ENCODE measurements at places on chromosomes 4 and X.

- DNase-seq = no peak
These were observed 115.1 kb downstream of the PPP3CA start for GRCh38 chr4:101232074-101232776.

DNA sequence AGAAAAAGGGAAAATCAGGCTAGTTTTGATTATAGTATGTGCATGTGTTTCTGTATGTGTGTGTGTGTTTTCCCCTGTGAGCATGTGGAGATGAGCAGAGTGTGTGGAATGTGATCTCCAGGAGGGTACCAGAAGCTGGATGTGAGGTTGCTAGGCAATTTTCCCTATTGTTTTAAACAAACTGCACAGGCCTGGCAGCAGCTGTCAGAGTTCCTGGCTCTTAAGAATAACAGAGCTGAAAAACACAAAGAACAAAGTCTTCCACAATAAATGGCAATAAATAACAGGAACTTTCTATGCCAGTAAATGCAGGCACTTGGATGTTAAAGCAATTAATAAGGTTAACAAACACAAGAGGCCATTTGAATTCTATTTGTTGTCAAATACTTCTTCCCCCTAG is 344.6 kb upstream of the CTSO start:
- no peak for DNase-seq

GRCh38 chrX:44432641-44433040 is 89.2 kb upstream of the EFHC2 start:
- no peak for DNase-seq

- no peak for DNase-seq
These were observed 46.1 kb upstream of the S100G start for GRCh38 chrX:16603822-16604221.

GRCh38 chr4:176185051-176185450 is 10.3 kb downstream of the SPATA4 start:
- DNase-seq = no peak

- DNase-seq = no peak
These were observed 578.9 kb upstream of the FAT1 start for GRCh38 chr4:187302457-187303150.

DNA sequence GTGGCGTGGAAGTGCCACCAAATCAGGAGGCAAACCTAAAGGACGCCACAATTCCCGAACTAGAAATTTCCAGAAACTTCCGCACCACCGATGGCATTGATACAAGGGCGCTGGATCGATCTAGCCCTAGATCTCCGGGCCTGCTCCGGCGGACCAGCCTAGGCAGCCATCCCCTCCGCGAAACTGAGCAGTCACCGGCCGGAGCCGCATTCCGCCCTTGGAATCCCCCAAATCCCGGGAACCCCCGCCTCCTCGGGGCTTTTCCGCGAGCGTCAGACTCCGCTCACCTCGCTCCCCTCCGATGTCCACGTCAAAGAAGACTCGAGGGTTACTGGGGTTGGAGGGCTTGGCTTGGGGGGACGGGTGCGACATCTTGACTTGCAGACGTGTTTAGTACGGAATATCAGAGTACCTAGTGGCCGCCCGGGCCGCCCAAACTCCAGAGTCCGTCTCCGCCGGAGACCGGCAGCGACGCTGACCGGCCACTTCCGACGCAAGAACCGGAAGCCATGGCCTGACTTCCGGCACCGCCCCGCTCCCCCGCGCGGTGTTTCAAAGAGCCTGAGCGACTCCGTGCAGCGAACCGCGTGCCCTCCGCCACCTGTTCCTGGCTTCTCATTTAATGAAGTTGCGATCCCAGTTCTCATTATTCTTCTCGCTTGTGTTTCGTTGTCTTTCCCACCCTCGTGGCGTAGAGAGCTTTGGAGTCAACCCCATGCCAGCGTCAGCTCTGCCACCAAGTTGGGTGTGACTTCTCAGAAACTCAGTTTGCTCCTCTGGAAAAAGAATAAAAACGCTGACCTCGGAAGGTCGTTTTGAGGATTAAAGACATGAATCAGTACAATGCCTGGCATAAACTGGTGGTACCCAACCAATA is at the start of gene PPID:
Gene PPID (minus strand): TSS at position 480 of the 877 bp plus-strand sequence. CDS start 108 bp downstream, at position 372.
- DNase-seq = no peak

DNA sequence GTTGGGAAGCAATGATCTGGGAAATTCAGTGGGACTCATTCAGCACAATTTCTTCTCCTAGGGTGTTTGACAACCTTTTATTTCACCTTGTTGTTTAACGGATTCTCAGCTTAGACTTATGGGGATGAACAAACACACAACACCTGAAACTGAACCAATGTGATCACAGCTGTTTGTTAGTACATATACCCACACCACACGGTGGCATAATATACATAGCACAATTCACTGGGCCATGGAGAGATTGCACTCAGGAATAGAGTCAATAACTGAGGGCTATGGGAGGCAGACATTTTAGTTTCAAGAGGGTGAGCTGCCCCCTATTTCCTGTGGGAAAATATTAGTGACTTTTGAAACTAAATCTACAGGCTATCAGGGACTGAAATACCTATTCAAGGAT is 148.0 kb downstream of the PARM1 start:
- no peak for DNase-seq

DNA sequence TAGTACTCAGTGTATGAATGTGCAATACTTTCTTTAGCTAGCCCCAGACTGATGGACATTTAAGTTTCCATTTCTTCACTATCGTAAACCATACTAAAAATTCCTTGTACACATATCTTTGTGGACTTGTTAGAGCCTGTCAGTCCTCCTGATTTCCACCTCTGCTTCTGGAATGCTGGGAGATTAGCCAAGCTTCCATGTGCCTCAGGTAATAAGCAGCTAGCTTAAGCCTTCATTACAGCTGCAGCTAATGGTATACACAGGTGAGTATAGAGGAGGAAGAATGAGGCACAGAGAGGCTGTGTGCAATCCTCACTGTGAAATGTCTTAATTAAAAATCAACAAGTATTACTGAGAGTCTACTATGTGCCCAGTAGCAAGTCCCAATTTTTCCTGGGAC is 9.8 kb downstream of the SMIM9 start:
- DNase-seq = no peak

GRCh38 chr4:87961993-87962392 is 13.5 kb upstream of the SPP1 start:
- DNase-seq = no peak

- no peak for DNase-seq
These were observed 576.0 kb upstream of the PABPC4L start for GRCh38 chr4:134777606-134778005.

DNA sequence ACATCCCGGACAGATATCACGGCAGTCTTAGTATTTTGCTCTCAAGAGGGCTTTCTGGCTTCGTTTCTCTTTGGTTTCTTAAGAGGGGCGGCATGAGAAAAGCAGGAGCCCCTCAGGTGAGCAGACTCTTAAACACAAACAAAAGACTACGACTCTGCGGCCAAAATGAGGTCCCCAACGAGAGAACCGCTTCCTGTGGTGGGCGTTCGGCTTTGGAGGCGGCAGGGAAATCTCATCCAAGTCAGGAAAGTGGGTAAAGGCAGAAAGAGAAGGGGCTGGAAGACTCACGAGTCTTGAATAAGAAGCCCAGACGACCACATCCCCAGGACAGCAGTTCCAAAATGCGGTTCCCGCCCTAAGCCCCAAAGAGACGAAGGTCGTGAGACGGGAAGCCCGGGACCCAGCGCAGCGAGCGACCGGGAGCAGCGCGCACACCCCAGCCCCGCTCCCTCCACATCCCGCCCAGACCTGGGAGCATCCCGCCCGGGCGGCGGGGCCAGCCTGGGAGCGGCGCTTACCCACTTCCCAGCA is 409 bp downstream of the UGDH start:
- DNase-seq = no peak

- DNase-seq = no peak
These were observed 4.6 kb downstream of the TCEAL9 start for GRCh38 chrX:103360916-103361315.

- no peak for DNase-seq
These were observed 126.8 kb downstream of the GPR143 start for GRCh38 chrX:9638871-9639270.

DNA sequence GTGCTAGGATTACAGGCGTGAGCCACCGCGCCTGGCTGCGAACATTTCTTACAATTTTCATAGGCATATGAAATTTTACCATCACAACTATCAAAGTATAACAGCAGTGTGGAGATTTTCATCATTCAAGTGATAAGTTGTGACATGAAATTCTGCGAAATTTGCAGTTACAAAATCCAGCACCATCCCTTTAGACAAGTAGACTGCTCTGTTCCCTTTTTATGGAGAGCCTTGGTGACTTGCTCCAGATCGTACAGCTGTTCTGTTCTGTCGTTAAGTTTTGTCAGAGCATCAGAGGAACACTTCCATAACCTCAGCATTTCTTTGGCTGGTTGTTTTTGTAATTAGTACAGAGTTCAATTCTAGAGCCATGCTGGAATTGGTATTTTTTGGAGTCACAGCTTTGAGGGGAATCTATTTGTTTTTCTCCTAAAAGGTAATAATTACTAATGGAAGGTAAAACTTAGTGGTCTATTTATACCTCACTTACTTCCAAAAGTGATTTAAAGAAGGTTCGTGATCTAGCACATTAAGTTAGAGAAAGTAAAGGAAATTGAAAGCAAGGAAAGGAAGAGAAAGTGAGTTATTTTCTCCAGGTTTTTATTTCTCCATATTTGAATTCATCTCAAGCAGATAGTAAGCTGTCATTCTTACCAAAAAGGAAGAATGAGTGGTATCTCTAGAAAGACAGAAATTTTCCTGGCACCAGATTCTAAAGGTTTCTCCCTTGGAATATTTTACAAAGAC is 22.1 kb downstream of the ZRSR2 start:
- no peak for DNase-seq

DNA sequence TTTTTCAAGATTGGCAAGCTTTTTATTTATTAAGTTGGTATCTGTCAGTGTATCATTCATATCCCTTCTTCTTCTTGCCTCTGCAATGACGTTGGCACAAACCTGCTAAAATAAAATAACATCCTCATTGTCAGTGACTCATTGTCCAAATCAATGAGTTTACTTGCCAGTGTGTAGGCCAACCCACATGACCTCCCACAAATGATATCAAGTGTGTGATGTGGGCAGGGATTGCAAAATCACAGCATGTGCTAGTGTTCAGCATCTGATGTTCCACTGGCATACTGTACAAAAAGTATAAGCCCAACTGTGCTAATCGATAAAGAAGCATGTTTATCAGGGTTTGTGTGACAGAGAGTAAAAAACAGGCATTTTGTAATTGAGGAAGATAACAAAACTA is 25.5 kb downstream of the GPAT3 start:
- DNase-seq = no peak

GRCh38 chr4:107129076-107129475 is 93.0 kb upstream of the DKK2 start:
- DNase-seq = no peak

GRCh38 chrX:155997436-155997835 is at the start of gene IL9R:
TSS of gene IL9R (plus strand) at chrX:155997696. CDS start at chrX:155997760, 64 bp downstream.
- no peak for DNase-seq

DNA sequence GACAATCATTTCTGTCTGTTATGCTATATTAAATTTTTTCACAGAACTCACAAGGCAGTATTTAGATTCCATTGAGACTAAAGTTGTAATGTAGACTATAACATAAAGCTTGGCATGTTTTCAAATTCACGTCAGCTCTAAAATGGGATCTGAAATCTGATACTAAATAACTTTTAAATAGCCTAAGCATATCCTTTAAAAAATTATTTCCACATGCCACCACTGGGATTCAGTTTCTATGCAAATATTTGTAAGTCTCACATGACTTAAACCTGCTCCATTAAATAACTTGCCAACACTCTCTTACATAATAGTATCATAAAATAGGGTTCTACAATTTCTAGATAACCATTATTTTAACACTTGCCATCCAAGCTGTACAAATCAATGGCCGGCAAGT is 32.4 kb downstream of the KLHL8 start:
- DNase-seq = no peak

- no peak for DNase-seq
These were observed 124.9 kb downstream of the STOX2 start for GRCh38 chr4:184030036-184030435.

- no peak for DNase-seq
These were observed 106.9 kb downstream of the COL4A6 start for GRCh38 chrX:108331126-108331909.

DNA sequence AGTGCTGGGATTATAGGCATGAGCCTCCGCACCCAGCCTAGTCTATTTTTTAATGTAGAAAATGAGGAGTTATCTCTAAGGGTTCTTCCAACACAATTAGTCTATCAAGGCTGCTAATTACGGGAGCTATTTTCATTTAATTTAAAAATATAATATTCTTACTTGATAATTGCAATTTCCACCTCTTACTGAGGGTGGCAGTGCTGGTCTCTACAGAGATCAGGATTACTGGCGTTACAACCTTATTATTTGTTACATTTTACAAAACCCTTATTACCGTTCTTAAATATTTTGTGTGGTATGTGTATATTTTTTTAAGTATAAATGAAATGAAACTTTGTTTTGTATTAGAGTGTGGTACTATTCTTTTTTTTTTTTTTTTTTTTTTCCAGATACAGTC is 17.6 kb upstream of the GK start:
- no peak for DNase-seq

DNA sequence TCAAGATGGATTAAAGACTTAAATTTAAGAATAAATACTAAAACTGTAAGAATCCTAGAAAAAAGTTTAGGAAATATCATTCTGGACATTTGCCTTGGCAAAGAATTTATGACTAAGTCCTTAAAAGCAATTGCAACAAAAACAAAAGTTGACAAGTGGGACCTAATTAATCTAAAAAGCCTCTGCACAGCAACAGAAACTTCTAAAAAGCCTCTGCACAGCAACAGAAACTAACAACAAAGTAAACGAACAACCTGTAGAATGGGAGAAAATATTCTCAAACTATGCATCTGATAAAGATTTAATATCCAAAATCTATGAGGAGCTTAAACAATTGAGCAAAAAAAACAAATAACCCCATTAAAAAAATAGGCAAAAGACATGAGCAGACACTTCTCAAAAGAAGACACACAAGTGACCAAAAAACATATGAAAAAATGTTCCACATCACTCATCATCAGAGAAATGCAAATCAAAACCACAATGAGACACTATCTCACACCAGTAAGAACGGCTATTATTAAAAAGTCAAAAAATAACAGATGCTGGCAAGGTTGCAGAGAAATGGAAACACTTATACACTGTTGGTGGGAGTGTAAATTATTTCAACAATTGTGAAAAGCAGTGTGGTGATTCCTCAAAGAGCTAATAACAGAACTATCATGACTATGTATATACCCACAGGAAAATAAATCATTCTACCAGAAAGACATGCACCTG is 5.5 kb upstream of the OPRPN start:
- no peak for DNase-seq

GRCh38 chr4:174193438-174194374 is 89.8 kb downstream of the FBXO8 start:
- DNase-seq = no peak

GRCh38 chr4:174631901-174632758 is 109.8 kb upstream of the HPGD start:
- no peak for DNase-seq

GRCh38 chr4:79211490-79211889 is 114.4 kb downstream of the NAA11 start:
- peak; percentile 74 for DNase-seq

GRCh38 chr4:89249313-89249712 is 58.3 kb downstream of the GPRIN3 start:
- DNase-seq = no peak
